ENCODE measurements at places on chromosomes 4 and X.

DNA sequence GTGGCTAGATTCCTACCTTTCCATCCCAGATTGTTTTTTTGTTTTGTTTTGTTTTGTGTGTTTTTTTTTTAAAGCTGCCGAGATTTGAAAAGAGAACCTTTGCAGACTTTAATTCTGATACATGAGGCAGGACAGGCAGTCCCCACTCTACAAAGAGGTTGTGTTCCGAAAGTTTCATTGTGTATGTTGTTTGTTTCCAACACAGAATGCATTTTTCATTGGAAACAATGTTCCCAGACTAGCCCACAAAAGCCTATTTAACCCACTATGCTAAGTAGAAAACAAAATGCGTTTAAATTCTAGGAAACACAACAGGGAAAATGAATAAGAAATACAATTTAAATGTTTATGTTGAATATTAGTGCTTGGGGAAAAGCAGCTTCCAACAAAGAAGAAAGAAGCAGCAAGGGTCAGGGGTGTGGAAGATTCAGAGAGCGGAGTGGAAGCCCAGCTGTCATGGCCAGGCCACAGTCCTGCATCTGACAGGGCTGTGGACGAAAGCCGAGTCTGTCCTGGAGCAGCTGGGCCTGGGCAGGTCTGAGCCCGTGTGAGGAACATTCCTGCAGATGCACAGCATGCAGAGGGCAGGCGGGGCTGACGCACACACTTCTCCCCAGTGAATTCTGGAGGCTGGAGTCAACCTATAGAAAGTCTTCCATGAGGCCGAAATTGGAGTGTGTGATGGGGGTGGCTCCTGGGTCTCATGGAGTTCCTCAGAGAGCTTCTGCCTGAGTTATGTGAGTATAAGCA is 12.4 kb upstream of the SETD7 start:
- DNase-seq = no peak

GRCh38 chr4:114334884-114335330 is 263.7 kb upstream of the UGT8 start:
- DNase-seq = no peak

GRCh38 chr4:4387531-4388310 is 819 bp downstream of the NSG1 start:
- DNase-seq = no peak

- no peak for DNase-seq
Observed at GRCh38 chrX:21176921-21177571, 197.2 kb upstream of the CNKSR2 start.

DNA sequence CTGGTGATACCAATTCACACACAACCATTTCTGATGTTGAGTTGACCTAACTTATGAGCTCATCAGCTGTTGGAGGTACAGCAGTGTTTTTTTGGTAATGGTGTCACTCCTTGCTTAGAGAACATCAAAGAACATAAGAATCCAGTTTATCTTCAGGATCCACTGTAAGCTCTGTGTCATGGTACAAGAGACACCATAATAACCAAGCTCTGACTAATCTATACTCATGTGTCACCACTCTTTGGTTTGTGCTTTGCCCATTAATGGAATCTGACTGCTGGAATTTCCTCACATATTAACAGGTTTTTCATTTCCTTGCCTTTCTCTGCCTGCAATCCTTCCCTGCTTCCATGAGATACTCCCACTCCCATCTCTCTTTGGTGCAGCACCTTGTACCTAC is 735.1 kb upstream of the LCORL start:
- DNase-seq = no peak

DNA sequence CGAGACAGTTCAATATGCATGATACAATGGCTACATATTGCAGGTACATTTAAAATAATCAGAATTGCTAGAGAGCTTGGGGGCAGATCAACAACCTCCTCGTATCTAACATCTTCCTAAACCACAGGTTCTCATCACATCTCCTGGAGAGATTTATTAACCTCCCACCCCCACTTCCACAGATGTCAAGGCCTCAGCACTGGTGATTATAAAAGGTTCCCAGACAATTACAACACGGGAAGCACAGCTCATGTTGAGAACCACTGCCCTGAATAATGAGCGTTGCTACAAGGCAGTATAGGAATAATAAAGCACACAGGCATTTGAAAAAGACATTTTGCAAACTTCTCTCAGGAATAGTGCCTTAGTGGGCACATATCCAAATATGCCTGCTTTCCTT is 42.8 kb downstream of the ELOVL6 start:
- DNase-seq = no peak

GRCh38 chr4:4787421-4787820 is 72.0 kb upstream of the MSX1 start:
- no peak for DNase-seq

GRCh38 chrX:78199851-78200250 is 60.4 kb upstream of the TAF9B start:
- no peak for DNase-seq

- DNase-seq = no peak
Observed at GRCh38 chrX:68834371-68835103, 5.7 kb downstream of the EFNB1 start.

- DNase-seq = no peak
Observed at GRCh38 chr4:156884183-156884582, 87.4 kb downstream of the PDGFC start.

DNA sequence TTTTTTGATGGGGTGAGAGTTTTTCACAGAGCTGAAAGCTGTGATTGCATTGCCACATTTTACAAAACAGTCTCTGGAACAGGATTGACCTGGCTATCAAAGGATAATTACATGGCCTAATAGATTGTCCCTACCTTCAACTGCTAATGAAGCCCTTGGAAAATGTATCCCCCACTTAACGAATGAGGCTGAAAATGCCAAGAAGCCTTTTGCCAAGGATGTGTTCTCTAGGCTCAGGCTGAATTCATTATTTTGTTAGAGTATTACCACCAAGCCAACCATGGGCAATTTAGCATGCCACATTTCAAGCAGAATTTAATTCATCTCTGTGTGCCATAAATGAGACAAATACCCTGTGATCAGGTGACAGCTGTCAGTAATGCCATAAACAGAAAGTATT is 35.5 kb downstream of the SHROOM3 start:
- no peak for DNase-seq

GRCh38 chr4:3384771-3385710 is 56.7 kb upstream of the HGFAC start:
- no peak for DNase-seq

DNA sequence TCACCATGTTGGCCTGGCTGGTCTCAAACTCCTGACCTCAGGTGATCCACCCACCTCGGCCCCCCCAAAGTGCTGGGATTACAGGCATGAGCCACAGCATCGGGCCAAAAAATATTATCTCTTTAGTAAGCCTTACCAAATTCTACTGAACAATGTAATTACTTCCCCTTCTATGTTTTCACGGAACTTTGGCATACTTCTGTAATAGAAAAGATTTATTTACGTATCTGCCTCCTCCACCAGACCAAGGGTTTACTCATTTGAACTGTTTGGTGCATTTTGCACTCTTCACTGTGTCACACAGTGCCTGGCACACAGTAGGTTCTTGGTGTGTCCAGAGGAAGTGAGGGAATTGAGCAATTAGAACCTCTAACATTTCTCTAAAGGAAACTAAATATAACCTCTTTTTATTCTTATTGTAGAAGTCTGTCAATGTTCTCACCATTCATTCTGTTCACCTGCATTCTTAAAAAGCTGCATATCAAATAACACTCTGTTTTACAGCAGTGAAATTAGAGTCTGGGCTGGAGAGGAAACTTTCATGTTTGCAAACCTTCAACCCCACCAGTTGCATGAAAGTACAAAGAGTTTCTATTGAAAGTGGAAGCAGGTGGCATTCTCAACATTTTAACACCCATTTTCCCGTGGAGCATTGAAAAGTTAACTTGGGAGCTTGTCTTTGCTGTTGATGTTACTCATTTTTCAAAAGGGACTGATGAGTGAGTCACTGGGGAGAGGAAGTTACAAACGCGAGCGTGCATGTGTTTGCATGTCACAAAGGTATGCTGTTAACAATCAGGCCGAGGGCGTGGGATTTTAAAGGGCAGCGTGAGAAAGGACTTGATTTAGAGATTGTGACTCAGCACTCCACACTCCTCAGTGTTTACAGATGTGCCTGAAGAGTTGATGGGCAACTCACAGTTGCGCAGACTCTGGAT is 314.1 kb downstream of the STK32B start:
- no peak for DNase-seq

DNA sequence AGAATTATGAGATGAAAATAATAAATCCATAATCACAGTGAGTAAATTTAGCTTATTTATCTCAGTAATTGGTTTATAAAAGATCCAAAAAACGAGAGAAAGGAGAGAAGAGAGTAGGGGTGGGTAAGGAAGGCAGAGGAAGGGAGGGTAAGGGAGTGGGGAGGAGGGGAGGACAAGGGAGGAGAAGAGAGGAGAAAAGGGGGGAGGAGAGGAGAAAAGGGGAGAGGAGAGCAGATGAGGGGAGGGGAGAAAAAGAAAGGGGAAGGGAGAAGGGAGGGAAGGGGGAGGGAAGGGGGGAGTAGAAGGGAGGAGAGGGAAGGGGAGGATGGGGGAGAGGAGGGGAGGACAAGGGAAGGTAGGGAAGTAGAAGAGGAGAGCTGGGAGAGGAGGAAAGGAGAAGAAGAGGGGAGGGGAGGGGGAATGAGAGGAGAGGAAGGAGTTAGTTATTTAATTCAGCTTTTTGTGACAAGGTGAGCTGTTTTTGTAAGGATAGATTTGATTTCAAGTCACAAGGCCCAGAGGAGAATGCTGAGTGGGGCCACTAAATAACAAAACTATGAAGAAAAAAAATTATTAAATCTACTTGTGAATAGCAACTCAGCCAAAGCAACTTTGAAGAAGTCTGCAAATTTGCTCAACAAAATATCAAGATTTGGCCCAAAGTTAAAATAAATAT is 454.3 kb downstream of the ARAP2 start:
- DNase-seq = no peak

GRCh38 chr4:118767109-118767508 is 68.8 kb downstream of the SEC24D start:
- DNase-seq = no peak

Measured in stimulated activated CD8-positive, alpha-beta memory T cell treated with anti-CD3 and anti-CD28 coated beads, Interleukin-2, amount 100 ng/mL, for 1 hour (primary cell).